ENCODE measurements at places on chromosomes 4 and X.

- no peak for DNase-seq
Measured at GRCh38 chr4:108058685-108059440, 69.2 kb downstream of the HADH start.

DNA sequence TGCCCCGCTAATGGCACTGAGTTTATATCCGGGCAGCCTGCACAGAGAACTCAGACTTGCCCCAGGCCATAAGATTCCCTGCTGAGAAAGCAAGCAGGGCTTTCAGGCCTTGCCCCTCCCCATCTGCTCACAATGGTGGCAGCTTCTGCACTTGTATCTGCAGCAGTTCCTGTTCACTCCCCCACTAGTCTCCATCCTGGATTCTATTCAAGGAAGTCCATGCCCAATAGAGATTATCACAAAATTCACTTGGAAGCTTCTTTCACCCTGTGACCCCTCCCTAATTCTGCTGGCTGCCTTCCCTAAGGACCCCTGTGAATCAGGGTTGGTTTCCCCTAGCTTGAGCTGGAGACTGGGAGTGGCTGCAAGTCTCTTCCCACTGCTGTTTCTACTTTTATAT is 34.5 kb upstream of the UCP1 start:
- no peak for DNase-seq

DNA sequence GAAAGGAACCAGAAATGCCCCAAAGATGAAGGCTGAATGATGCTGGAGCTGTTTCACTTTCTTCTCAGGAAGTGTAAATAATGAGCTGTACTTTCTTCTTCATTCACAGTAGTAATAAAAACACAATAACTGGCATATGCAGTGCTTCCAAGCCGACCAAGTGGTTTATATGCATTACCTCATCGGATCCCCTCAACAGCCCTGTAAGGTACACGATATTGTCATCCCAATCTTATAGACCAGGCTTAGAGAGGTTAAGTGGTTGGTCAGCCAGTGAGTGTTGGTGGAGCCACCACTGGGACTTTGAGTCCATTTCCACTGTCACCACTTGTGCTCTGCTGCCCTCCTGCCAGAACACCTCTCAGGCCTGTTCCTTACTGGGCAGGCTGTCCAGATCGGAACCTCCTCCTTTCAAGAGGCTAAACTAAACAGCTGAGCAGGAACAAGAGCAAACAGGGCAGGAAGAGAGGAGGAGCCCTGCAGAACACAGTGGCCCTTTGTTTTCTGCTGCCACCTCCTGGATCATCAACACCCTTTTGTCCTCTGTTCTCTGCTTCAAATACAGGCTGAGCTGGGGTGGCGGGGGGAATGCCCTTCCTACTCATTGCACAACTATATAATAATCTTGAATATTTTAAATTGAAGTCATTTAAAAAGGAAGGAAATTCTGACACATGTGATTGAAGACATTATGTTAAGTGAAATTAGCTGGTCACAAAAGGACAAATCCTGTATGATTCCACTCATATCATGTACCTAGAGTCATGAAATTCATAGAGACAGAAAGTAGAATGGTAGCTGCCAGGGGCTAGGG is 112.5 kb upstream of the ATP6AP2 start:
- peak; percentile 87 for DNase-seq

DNA sequence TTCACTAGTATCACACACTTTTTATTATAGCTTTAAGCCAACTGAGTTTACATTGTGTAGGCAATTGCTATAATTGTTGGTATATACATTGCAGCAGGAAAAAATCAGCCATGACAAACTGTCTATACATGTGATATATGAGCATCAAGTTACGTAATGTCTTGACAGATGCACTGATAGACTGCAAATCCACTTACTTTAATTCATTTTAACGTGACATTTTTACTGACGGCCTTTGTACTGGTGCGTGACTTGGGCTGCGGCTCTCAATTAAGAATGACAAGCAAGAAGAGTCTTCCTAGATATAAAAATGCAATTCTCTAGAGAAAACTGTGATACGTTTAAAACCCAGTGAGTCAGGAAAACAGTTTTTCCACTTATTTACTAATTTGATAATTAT is 143.8 kb downstream of the ACTRT1 start:
- no peak for DNase-seq

DNA sequence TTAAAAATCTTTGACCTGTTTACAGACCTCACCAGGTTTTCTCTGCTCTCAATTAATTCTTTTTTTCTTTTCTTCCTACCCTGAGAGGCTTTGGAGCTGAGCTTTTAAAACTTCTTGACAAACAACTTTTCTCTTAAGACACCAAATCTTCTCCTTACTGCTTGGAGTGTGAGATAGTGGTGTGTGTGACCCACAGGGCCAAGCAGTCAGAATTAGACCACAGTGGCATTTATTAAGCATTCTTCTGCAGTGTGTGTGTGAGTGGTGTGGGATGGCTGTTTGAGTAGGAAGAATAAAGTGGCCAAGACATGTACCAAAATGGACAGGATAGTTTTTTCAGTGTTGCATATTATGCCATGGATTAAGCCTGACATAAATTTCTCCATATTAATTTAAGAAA is 665.1 kb downstream of the RAPGEF2 start:
- no peak for DNase-seq

GRCh38 chrX:48476919-48477318 is 920 bp downstream of the FTSJ1 start:
- no peak for DNase-seq

- no peak for DNase-seq
Measured at GRCh38 chr4:158090323-158090722, 82.5 kb downstream of the GASK1B start.

DNA sequence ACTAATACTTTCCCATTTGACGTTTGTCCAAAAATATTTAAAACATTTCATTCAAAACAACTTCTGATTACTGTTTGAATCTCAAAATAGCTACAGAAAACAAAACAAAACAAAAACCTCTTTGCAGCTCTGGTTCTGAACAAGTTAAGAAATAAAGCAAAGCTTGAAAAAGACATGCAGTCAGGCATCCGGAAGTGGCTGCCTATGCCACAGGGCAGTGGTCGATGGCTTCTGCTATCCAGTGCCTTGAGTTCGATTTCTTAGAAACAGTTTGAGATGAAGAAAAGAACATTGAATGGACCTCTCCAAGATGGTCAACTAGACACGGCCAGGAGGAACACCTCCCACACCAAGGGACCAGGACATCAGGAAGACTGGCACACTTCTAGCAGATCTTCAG is 125.3 kb downstream of the SCFD2 start:
- DNase-seq: no peak

DNA sequence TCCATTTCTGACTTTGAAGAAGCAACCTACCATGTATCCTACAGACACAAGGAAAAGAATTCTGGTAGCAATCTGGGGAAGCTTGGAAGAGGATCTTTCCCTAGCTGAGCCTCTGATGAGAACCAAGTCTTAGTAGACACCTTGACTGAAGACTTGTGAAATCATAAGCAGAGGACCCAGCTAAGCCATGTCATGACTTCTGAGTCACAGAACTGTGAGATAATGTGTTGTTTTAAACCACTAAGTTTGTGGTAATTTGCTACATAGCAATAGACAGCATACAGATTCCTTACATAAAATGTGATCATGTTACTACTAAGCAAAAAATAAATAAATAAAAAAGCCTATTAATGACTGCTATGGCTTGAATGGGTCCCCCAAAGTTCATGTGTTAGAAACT is 71.3 kb upstream of the ANKRD50 start:
- DNase-seq: no peak

DNA sequence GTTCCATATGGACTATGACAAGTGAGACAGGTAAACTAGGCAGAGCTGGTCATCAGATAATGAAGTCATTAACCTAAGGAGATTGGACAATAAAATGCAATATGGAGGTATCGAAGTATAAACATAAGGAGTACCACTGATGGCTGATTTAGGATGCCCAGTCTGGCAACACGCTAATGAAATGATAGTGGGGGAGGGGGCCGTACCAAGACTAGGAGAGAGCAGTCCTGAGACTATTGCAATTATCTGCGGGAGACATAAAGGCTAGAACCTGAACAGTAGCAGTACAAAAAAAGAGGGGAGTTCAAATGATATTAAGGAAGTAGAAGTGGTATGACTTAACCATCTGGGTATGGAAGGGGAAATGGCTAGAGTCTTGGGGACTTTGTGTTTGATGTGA is 2.3 kb downstream of the F9 start:
- DNase-seq: no peak

DNA sequence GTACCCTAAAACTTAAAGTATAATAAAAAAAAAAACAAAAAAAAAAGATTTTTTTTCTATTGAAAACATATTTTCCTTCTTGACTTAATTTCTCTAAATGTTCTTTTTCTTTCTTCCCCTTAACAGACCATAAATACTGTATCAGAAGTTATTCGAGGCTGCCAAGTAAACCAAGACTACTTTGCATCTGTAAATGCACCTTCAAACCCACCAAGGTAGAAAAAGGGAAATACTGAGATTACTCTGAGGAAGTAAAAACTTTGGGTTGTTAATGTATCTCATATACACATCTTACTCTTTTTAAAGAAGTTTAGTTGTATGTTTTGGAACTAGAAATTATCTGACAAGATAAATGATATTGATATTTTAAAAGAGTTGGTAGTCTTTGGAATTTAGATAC is 65.6 kb downstream of the USO1 start:
- DNase-seq: no peak

DNA sequence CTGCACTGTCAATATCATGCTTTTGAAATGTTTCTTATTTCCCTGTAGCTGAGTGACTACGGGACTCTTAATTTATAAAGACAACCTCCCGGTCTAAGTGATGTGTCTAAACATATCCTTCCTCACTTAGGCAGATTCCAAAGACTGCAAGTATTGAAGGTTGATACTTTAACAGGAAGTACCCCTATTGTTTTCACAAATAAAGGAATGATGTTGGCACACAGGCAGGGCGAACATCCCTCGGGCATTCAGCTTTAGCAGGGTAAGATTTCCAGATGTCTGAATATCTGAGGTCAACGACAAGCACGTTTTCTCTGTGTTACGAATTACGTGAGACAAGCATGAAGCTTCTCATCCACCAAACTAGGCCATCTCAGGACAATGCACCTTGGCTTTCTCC is 638.0 kb upstream of the FRG1 start:
- no peak for DNase-seq

DNA sequence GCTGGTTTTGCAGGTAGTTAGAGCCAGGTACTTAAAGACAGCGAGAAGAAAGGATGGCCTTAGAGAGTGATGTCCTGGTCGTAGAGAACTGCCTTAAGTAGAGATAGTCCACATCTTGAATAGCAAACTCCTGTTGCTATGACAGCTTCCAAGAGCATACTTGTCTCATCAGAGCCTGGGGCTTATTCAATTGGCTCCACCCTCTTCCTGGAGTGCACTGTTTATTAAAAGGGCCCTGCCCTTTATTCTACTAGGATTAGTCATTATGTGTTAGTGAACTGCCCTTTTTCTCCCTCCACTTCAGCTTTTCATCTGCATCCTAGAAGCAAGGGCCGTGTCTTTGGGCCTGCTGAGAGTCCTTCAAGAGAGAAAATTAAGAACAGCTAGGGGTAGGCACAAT is 94.5 kb upstream of the EOLA2 start:
- no peak for DNase-seq

DNA sequence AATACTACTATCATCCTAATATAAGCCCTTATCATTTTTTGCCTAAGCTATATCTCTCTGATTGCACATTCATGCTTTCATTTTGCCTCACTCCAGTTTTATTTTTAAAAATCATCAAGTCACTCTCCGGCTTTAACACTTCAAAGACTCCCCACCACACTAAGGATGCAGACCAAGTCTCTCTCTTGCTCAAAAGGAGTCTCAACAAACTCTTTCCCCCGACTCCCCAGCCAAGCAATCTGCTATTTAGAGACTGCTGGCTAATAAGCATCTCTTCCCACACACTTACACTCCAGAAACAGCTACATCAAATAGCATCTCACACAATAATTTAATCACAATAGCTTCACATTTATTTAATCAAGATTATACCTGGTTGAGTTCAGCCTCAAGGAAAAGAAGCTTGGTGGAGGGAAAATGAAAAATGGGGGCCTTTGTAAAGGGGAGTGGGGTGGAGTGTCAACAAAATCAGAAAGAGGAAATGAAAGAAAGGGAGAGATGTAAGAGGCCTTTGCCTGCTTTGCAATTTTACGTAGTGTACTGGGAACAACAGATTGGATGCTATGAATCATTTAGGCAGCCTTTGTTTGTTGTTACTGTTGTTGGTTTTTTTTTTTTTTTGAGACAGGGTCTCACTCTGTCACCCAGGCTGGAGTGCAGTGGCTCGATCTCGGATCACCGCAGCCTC is 104.1 kb upstream of the MCF2 start:
- DNase-seq: no peak

GRCh38 chr4:98909646-98910401 is 19.1 kb downstream of the EIF4E start:
- DNase-seq: no peak

GRCh38 chr4:68469482-68469881 is 22.2 kb downstream of the TMPRSS11E start:
- DNase-seq: no peak

DNA sequence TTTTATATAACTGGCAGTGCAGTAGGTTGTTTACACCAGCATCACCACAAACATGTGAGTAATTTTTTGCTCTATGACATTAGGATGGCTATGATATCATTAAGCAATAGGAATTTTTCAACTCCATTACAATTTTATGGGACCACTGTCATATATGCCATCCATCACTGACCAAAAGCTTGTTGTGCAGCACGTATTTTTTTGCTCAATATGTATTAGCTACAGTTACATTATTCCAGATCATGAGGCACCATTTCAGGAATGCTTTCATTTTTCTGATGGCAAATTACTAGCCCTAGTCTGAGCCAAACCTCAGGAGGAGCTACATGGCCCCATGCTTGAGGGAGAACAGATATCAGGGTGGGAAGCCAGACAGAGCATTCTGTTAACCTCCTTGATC is 56.8 kb upstream of the DCLK2 start:
- DNase-seq: no peak

DNA sequence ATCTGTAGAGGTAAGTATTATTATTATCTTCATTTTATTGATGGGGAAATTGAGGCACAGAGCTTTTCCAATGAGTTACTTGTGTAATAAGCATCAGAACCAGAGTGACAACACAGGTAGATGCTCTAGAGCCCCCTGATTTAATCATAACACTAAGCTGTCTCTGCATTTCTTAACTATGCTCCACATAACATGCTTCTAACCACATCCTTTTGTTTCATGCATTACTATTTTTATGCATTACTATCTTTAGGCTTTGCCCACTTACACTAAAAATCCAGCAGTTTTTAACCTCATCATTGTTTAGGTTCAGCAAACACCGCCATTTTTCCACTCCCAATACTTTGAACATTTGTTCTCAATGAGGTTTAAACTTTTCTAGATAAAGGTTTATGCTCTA is 1900.8 kb upstream of the PCDH10 start:
- no peak for DNase-seq

DNA sequence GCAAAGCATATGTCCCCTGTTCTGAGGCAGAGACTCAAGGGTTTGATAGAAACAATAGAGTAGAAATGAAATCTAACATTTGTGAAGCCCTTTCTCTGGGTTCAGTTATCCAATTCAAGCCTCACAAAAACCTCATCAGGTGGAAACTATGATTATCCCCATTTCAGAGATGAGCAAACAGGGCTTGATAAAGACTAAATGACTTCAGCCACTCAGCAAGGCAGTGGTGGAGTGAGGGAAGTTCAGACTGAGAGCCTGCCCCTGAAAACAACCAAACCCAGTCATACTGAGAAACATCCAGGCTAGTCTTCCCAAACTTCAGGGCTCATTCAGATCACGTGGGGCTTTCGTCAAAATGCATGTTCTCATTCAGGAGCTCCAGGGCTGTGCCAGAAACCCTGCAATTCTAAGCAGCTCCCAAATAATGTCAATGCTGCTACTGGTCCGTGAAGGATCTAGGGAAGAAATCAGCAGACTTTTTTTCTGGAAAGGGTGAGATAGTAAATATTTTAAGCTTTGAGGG is 109.6 kb upstream of the KIT start:
- no peak for DNase-seq
